Activated CD8-positive, alpha-beta memory T cell treated with anti-CD3 and anti-CD28 coated beads for 1 hour (primary cell): ENCODE measurements at places on chromosomes 16 and 17.

DNA sequence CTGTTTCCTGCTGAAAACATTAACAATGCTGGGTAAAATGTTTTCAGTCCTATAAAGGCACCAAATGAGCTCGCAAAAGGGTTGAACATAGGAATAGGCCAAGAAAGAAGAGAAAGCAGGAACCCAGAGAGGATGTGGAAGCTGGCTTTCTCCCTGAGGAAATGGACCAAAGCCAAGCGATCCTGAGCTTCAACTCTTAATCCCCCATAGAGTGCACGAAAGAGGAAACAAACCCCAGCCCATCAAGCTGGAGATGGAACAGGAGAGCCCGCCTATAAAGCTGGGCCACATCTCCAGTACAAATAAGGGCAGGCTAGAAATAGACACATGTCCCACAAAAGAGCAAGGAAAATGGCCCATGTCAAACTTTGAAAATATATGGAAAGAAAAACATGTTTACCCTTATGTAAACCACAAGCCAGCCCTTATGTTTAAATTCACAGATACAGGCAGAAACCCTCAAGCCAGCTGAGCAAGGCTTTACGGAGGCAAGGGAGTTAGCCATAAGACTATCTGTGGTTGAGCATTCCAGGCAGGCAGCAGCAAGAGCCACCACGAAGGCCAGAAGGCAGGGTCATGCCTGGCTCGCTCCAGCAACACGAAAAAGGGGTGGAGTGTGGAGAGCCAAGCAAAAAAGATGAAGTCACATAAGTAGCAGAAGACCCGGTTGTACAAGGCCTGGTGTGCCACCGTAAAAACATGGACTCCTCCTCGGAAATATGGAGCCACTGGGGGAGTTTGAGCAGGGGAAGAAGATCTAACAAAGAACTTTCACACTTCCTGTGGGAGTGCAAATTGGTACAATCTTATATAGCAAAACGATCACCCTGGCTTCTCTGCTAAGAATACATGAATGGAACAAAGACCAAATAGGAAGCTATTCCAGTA lies 27.8 kb downstream of the COPRS start:
- DNase-seq = no peak

- peak; percentile 70 for DNase-seq
Measured at GRCh38 chr17:29116804-29117753, 63.1 kb downstream of the MYO18A start.

DNA sequence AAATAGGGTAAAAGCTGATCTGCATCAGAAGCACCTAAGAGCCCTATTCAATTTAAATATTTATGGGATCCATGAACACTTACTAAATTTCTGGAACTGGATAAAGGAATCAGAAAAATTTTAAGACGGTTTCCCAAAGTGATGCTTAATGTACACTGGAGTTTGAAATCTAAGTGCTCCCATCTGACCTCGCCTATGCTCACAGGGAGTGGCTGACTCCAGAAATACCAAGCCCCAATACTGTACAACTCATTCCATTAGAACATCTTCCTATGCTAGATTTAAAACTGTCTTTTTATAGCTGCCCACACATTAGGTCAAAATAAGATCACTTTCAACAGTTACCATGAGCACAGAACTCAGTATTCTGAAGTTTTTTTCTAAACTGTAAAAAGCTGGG lies 1214.6 kb downstream of the CDH11 start:
- no peak for DNase-seq

DNA sequence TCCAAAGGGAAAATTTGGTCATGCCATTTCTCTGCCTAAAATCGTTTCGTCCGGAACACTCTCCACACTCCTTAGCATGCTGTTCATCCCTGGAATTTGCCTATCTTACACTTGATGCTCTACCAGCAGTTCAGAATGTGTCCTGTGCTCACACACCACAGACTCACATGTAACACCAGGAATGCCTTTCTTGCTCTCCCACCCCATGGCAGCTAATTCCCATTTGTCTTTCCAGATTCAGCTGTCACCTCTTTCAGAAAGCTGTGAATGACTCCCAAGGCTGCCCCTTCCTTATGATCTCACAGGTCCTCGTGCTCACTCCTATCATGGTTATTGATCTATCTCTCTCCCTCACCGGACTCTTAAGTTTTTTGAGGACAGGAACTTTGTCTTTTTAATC lies 38.1 kb downstream of the HYDIN start:
- DNase-seq = no peak

- DNase-seq = no peak
Measured at GRCh38 chr16:50071075-50071671, 5.4 kb downstream of the HEATR3 start.

- DNase-seq = no peak
Measured at GRCh38 chr17:72968798-72969197, 123.7 kb downstream of the SLC39A11 start.

GRCh38 chr16:85400305-85401205 lies 212.6 kb upstream of the GSE1 start:
- DNase-seq = no peak

- DNase-seq = no peak
Measured at GRCh38 chr16:67461600-67462278, 19.2 kb downstream of the ATP6V0D1 start.

- no peak for DNase-seq
Measured at GRCh38 chr16:86723689-86724088, 145.3 kb downstream of the FOXL1 start.

DNA sequence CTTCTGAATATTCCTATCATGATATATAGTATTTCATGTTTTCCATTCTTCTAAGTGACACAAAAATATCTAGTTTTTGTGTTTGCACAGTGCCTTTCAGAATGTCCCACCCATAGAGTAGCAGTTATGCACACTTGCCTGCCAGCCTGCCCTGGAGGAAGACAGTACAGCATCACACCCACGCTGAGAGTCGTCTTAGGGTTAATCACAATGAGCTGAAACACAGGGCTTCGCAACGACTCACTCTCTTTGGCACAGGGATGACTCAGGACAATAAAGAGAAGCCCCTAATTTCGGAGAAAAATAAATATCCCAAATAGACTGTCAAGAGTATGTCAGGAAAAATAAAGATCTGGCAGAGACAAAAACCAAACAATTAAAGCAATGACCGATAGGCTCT lies 11.6 kb upstream of the NDUFAB1 start:
- no peak for DNase-seq

DNA sequence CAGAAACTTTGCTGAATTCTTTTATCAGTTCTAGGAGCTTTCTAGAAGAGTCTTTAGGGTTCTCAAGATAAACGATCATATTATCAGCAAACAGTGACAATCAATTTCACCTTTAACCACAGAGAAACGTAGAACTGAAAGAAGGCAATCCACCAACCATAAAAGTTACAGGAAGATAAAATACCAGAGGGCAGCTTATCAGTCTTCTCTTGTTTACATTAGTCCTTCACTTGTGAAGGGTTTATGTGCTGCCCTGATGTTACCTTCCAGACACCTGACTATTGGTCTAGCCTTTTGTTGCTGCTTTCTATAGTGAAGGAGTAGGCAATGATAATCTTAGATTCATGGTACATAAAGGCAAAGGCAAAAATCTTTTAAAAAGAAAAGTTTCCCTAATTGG lies 73.2 kb upstream of the EFCAB3 start:
- no peak for DNase-seq

DNA sequence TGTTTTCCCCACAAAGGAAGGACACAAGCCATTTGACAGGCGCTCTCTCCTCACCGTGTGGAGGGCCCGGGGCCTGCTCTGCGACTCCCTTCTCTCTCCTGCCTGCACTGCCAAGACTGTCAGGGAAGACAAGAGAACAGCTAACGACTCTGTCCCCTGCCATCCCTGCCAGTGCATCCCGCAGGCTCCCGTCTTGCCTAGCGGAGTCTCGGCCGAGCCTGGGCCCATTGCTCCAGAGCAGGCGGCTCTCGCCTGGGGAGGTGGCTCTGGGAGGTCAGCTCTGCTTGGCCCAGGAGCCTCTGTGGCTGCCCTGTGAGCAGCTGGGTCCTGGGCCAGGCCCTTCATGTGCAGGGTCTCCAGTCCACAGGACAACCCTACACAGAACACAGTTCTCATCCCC lies 53.0 kb downstream of the WNT3 start:
- DNase-seq = no peak

DNA sequence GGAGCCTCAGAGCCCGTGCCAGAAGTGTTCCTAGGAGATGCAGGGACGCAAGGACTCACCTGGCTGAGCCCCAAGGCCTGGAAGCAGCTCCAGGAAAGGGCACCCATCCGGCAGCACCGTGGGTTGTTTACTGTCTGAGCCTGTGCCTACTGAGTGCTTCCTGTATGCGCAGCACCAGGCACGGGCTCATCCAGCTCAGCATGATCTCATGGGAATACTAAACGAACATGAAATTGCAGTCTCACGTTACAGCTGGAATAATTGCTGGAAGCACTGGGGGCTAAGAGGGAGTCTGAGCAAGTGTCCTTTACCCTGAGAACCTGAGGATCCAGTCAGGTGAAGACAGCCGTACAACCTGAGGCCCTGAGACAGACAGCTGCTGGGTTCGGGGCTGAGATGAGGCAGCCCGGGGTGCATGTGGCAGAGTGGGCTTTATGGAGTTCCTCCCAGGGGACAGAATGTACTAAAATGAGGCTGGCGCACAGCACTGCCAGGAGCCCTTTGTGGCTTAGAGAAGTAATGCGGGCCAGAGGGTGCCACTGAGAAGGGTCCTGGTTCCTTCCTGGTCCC lies 5.4 kb downstream of the CTRL start:
- no peak for DNase-seq

DNA sequence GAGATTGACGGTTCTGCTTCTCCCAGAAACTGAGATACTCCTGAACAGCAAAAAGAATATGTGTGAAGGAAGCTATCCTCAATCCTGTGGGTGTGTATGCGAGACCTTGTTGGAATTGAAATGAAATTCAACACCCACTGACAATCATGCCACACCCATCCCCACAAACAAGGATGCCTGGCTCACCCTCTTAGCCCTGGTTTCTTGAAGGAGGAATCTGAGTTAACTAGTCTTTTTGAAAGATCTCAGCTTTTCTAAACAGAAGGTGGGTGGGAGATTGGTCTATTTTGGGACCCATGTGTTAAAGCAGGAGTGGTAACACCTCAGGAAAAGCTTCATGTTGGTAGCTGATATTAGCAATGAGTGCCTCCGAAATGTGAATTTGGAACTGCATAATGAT lies 1244.5 kb downstream of the CDH11 start:
- no peak for DNase-seq

GRCh38 chr17:1315891-1316403 lies 36.5 kb downstream of the TRARG1 start:
- no peak for DNase-seq

DNA sequence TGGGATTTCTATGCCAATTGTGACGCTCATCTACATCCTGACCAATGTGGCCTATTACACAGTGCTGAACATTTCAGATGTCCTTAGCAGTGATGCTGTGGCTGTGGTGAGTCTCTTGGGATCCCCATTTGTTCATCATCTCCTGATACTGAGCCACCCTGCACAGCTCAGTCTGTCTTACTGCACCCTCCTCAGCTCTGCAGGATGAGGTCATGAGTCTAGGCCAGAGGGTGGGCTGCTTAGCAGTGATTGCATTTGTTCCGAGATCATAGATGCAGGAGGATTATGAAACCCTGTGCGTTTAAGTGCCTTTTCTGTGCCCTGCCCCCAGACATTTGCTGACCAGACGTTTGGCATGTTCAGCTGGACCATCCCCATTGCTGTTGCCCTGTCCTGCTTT lies 19.5 kb downstream of the SLC7A6OS start:
- no peak for DNase-seq

DNA sequence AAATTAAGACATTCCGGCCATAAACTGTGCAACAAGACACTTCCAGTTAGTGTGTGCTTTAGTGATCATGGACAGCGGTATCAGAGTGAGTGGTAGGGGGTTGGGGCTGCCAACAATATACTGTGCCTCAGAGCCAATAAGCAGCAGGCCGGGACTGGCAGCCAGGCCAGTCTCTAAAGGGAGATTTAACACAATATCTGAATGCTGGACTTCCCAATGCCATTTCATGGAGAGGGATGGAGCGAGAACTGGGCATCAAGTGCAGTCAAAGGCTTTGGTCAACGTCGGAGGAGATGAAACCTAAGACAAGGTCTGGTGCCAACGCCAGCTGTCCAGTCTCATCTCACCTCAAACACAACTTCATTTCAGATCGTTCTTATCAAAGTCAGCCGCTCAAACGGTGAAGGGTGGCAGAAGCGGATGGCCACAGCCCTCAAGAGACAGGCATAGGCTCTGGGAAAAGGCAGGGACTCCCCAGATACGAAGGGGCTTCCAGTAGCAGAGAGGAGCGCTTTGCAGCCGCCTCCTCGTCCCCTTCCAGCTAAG lies 935 bp downstream of the USP32 start:
- no peak for DNase-seq

DNA sequence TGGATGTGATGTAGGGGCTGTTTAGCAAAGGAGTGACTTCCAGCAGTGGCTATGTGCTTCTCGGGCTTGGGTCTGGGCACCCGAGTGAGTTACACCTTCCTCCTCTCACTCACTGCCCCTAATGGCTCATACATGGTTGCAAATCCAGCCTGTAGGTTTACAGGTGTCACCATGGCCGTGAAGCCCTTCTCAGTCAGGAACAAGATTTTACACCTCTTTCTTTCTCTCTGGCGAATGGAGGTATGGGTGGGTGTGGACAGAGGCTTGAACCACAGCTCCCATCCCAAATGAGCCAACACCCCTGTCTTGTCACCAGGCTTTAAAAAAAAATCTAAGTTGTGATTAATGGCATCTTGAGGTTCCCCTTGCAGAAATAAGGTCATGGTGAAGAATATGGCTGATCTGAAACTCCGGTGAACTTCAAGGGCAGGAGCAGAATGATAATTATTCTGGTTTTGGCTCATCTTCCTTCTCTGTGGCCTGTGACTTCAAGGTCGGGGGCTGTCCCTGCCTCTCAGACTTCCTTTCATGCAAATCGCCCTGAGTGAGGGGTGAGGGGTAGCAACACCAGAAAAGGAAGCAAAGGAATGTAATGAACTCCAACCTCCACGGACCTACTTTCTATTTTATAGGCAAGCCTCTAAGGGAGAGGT lies 331.2 kb downstream of the MAF start:
- no peak for DNase-seq
